NCI-H2107 (cell line): ENCODE measurements at places on chromosomes 16 and 17.

DNA sequence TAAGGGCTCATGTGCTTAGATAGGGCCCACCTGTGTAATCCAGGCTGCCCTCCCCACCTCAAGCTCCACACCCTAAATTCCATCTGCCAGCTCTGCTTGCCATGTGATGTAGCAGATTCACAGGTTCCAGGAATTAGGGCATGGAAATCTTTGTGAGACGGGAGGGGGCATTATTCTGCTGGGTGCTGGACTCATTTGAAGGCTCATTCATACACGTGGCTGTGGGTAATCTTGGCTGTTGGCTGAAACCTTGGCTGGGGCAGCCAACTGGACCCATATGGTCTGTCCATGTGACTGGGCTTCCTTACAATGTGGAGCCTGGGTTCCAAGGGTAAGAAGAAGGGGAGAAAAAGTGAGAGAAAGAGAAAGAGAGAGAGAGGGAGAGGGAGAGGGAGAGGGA lies 115.1 kb downstream of the CYLD start:
- DNase-seq = no peak

GRCh38 chr16:84899414-84899813 lies 79.6 kb downstream of the CRISPLD2 start:
- no peak for DNase-seq

DNA sequence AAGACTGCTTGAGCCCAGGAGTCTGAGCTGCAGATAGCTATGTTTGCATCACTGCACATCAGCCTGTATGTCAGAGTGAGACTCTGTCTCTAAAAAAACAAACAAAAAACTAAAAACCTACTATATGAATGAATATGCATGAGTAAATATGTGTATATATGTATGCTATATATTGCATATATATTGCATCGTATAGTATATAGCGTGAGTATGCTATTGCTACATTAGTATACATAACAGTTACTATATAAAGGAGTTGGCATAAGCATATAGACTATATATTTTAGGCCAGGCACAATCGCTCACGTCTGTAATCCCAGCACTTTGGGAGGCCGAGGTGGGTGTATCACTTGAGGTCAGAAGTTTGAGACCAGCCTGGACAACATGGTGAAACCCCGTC lies 16.1 kb downstream of the DDX42 start:
- DNase-seq = no peak

DNA sequence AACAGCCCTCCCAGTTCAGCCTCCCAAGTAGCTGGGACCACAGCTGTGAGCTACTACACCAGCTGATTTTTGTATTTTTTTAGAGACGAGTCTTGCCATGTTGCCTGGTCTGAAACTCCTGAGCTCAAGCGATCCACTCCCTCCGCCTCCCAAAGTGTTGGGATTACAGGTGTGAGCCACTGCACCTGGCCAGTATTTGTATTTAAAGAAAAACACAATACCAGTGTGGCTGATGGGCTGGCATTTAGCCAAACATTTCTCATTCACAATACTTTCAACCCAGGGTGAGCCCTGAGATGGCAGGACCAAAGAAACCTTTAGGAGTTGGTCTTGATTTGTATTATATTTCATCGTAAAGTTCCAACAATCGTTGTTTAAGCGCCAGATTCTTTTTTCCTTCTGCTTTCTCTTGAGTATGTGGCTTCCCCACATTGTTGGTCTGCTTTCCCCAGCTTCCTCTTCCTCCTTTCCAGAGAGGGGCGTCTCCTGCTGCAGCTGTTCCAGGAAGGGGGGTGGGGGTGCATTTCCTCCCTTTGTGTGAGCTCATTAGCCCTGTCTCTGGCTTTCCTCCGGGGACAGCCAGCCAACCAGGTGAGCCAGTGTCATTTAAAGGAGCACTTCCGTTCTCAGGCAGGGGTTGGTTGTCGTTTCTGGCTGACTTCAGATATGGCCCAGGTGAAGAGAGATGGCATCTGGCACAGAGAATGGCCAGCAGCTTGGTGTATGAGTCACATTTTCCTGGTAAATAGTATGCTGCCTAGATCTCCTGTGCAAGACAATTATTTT lies 79.9 kb downstream of the GPRC5B start:
- peak; percentile 76 for DNase-seq

DNA sequence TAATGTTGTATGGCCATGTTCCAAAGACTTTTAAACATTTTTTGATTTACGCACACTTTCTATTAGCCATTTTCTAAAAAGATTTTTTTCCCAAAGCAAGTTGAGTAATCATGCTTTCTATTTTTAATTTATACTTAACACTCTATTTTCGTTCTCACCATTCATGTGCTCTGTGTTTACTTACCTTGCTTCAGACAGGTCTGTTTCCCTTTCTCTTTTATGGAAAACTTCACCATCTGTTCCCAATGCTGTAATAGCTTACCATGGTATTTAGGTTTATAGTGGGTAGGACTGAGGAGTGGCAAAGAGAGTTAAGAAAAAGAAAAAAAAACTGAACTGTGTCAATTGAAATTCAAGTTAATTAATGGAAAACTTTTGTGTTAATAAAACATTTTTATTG lies 37.5 kb upstream of the KCNJ16 start:
- no peak for DNase-seq

DNA sequence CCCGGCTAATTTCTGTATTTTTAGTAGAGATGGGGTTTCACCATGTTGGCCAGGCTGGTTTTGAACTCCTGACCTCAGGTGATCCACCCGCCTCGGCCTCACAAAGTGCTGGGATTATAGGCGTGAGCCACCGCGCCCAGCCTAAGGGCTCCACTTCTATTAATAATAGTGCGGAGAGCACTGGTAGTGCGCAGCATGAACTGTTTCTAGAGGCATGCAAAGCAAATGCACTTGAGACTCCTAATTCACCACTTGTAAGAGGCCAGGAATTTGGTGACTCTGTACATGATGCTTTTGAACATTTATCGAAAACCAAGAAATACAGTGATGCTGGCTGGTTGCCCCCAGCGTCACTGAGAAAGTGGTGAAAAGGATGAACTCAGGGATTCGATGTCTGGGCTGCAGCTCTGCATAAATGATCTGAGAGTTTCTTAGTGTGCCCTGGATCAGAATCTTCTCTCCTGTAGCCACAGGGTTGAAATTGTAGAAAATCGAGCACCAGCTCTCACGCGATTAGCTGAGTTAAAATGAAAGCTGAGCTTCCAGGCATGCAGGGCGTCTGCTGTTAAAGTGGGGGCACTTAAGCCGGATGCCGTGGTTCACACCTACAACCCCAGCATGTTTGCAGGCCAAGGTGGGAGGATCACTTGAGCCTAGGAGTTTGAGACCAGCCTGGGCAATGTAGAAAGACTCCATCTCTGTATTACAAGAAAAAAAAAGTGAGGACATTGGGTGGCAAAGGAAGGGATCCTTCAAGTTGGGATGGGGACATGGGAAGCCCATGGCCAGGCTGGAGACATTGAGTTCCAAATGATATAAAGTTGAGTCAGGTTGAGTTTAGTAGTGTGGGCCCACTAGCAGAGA lies 4.8 kb downstream of the RNF213 start:
- DNase-seq = no peak

GRCh38 chr17:61144137-61144536 lies 255.5 kb upstream of the TBX2 start:
- no peak for DNase-seq

GRCh38 chr17:43823350-43824084 lies 9.4 kb downstream of the MPP3 start:
- no peak for DNase-seq

GRCh38 chr17:66964930-66965800 lies 658 bp downstream of the CACNG4 start:
- DNase-seq = no peak

DNA sequence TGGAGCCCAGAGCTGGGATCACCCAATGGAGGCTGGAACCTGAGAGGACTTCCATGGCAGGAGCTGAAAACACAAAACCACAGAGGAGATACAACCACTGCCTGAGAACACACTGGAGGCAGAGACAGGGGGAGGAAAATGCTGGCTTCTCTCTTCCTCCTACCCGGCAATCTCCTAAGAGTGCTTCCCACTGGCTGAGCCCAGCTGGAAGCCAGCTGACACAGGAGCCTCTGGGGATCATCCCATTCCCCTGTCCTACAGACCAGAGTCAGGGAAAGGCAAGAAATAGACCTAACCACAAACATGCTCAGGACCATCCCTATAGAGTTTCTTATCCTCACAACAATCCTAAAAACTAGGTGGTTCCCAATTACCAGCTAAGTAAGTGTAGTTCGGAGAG lies 112.4 kb upstream of the CDH5 start:
- DNase-seq = no peak

GRCh38 chr16:55575496-55575895 lies 9.0 kb downstream of the CAPNS2 start:
- no peak for DNase-seq
